ENCODE measurements at places on chromosomes 1 and 21.

DNA sequence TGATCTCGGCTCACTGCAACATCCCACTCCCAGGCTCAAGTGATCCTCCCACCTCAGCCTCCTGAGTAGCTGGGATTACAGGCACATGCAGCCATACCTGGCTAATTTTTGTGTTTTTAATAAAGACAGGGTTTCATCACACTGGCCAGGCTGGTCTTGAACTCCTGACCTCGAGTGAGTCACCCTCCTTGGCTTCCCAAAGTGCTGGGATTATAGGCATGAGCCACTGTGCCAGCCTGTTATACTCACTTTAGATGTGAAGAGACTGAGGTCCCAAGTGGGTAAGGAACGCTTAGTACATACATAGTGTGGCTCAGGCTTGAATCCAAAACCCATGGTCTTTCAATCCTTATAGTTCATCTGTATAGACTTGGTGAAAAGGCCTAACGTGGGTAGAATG lies 63.7 kb upstream of the EPS8L3 start:
- DNase-seq, result no peak

DNA sequence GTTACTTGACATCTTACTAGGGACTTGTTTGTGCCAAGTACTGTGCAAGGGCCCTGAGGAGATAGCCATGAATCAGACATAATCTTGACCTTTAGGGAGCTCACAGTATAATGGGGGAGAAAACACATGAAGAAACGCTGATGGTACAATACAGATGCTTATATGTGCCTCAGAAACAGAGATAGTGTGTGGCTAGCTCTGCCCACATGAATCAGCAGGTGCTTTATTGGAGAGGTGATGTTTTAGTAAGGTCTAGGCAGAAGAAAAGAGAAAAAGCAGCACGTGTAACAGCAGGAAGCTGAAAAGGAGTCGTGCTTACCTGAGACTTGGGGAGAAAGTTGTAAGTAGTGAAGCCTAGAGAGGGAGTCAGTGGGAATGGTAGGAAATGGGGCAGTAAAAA lies 60.6 kb upstream of the LMO4 start:
- no peak for DNase-seq

- no peak for DNase-seq
Observed at GRCh38 chr1:180590889-180591288, 32.1 kb downstream of the OVAAL start.

DNA sequence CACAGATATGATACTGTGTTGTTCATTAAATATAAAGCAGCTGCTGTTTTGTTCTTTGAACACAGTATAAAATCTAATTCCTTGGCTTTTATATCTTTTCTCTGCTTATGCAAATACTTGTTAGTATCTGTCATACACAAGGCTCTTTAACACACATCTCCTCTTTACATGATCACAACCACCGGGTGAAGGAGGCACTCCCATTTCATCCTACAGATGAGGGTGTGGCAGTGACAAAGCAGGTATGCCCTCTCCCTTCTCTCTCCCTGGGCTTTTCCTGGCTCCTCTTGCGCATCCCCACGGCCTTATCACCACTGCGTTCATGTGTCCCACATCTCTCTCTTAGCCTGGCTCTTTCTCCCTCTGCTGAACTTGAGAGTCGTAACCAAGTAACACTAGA lies 38.2 kb downstream of the JUN start:
- DNase-seq, result no peak

GRCh38 chr21:14918527-14918926 lies 146.3 kb downstream of the NRIP1 start:
- no peak for DNase-seq

DNA sequence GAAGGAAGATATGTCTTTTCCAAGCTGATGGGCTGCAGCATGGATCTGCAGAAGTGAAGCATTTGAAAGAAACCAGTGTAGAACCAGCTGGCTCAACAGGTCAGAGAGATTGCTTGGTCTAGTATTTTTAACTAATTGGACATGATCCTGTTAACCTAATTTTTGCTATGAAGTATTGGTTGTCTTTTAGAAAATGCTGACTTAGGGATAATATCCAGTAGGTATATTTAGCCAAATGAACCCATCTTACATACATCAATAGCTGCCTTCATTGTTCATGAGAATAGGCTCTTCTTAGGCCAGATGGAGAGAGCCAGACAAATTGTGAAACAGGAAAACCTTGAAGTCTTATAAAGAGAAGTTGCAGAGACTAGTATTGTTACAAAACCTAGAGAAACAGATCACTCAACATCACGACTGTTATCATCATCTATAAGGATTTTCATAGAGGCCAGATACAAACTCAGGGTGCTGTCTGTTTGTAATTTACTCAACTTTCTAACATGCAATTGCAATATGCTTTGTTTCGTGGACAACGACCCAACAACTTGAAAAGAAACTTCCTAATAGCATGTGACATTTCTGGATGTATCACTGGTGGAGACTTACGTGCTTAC lies 148.2 kb downstream of the DISC1 start:
- DNase-seq, result no peak

GRCh38 chr1:112524986-112525385 lies 16.2 kb downstream of the WNT2B start:
- no peak for DNase-seq

DNA sequence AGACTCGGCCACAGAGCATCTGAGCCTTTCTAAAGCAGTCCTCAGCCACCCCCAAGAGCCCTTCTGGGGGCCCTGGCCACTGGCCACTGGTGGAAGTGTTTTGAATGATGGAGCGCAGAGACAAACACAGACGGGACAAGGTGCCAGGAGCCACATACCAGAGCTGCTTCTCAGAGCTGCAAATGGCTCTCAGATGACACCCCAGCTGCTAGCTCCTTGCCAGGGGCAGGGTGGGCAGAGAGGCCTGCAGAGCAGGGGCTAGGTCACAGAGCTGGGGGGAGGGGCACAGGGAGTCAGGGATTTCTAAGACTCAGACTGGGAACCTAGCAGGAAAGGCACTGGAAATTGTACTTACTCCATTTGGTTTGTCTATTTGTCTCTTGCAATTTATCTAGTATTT lies 30.4 kb downstream of the KCNN3 start:
- DNase-seq, result no peak

DNA sequence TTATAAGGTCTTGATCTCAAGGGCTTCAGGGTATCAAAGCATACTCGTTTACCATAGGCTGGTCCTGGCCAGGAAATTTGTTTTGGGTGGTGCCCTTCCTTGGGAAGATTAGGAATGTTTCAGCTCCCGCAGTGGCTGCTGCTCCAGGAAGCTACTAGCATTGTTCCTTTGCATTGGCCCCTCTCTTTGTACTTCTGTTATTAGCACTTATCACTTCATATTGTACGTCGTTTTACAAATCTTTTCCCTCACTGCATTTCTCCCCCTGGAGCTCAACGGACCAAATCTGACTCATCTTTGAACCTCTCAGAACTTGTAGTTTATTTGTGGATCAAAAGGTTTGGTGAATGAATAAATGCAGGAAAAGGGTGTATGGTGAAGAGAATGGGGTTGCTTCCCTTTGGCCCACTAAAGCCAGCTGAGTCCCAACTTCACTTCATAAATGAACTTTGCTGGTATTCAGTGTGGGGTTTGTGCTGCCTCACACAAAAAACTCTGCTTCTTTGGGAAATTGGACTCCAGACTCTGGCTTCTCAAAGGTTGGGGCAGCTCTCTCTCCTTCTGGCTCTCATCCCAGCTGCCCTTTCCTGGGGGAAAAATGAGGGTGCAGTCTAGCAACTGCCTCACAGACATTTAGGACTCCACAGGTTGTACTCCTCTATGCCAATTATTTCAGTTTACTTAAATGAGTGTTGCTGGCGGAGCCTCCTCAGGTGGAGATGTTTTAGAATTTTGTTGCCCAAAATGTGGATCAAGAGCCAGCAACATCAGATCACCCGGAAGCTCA lies 5.9 kb downstream of the GNAT2 start:
- no peak for DNase-seq

DNA sequence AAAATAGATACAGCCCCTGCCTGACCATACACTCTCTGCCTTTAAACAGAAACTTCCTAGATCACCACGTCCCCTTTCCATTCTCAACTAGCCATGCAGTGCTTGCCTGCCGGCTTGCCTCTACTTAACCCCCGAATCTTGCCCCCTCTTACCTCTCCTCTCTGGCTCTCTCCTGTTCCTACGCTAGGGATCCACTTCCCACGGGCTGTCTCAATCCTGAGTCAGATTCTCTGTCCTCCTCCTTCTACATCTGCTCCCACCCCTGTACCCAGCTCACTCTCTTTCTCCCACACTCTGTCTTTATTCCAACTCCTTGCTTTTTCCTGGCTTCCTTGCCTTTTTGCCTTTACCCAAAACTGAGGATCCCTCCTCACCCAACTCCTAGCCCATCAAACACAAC lies 29.3 kb downstream of the ATF3 start:
- DNase-seq, result no peak

DNA sequence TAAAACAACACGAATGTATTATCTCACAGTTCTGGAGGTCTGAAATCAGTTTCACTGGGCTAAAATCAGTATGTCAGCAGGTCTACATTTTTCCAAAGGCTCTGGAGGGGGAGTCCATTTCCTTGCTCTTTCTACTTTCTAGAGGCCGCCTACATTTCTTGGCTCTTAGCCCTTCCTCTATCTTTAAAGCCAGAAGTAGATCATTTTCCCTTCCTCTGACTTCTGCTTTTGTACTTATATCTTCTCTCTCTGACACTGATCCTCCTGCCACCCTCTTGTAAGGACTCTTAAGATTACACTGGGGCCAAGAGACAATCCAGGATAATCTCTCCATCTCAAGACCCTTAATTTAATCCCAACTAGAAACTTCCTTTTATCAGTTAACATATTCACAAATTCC lies 41.4 kb downstream of the MSH4 start:
- no peak for DNase-seq

GRCh38 chr21:32994305-32994704 lies 31.4 kb upstream of the OLIG2 start:
- no peak for DNase-seq

DNA sequence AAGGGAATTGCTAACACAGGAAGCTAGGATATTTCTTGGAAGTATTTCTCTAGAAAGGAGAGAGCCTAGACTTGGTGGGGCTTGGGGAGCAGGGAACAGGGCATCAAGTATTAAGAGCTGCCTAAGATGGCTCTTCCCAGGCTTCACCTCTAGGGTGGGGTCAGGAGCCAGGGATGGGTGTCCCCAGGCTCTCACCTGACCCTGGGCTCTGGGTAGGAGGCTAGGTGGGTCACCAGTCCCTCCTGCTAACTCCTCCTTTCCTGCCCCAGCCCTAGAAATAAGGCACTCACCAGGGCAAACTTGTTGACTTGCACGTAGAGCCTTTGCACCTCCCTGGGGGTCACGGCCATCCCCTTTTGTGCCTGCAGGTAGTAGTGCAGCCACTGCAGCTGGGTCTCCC lies 15.0 kb downstream of the ETNK2 start:
- DNase-seq, result no peak

- DNase-seq, result no peak
Observed at GRCh38 chr1:54980528-54981241, at the start of gene TMEM61. Gene TMEM61 (plus strand): TSS chr1:54980628. CDS start chr1:54981066, 438 bp downstream.

- DNase-seq, result no peak
Observed at GRCh38 chr1:53369761-53370160, 41.9 kb upstream of the LRP8 start.

DNA sequence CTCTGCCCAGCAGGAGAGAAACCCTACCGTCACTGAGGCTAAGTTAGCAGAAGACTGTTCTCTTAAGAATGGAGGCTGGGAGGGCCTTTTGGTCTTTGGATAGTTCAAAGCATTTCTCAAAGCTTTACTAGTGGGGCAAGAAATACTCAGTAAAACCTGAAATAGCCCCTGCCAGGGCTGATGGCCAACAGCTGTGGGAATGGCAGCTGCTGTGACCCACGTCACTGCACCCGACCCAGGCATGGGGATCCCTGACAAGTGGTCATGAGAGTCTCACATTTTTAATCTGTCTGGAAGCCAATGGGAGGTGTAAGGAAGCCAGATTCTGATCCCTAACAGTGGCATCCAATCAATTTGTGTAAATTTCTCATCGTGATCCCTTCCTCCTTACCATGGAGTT lies 44.5 kb upstream of the ENAH start:
- DNase-seq, result no peak

GRCh38 chr1:113937146-113937545 lies 8.0 kb downstream of the HIPK1 start:
- no peak for DNase-seq

GRCh38 chr1:22918644-22919043 lies 54.0 kb downstream of the LACTBL1 start:
- no peak for DNase-seq

GRCh38 chr1:10824821-10825540 lies 28.5 kb upstream of the CASZ1 start:
- DNase-seq, result no peak

DNA sequence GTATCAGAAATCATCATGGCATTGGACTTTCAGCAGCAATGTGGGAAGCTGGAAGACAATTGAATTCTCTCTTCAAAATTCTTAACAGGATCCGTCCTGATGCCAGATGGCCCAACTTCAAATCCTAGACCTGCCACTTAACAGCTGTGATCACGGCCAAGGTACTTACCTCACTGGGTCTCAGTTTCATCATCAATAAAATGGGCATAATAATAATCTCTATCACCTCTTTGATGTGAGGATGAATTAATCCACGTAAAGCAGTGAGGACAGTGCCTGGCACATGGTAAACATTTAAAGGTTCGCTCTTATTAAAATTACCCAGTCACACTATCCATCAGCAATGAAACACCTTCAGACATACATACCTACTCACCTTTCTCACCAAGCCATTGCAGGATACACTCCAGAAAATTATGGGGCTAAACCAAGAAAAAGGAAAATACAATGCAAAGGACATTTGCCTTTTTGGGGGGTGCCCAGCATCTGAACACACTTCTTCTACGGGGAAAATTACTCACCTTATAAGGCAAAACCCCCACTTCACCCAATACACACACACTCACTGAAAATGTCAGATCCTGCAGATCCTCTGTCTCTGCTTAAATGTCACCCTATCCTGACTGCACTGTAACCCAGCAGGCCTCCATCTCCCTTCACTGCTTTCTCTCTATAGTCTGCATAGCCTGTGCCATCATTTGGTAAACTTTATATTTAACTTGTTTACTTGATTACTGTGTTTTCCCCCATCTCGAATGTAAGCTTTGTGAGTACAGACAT lies 21.7 kb downstream of the GLIS1 start:
- DNase-seq, result no peak

- no peak for DNase-seq
Observed at GRCh38 chr21:23131177-23131576, 2133.0 kb downstream of the NCAM2 start.

GRCh38 chr1:45205011-45205909 lies 1.1 kb downstream of the ZSWIM5 start:
- no peak for DNase-seq

Measured in T-helper 2 cell (primary cell).